Forelimb muscle (tissue), 1 donor: ENCODE measurements at places on chromosomes 1 and 21. TPM values are rescaled to one million over a fixed set of nuclear protein-coding genes. Genes with fewer than 3 reads are reported as not detected.

- no peak for DNase-seq
These were observed 33.4 kb upstream of the TENT5B start for GRCh38 chr1:27045973-27046558.

DNA sequence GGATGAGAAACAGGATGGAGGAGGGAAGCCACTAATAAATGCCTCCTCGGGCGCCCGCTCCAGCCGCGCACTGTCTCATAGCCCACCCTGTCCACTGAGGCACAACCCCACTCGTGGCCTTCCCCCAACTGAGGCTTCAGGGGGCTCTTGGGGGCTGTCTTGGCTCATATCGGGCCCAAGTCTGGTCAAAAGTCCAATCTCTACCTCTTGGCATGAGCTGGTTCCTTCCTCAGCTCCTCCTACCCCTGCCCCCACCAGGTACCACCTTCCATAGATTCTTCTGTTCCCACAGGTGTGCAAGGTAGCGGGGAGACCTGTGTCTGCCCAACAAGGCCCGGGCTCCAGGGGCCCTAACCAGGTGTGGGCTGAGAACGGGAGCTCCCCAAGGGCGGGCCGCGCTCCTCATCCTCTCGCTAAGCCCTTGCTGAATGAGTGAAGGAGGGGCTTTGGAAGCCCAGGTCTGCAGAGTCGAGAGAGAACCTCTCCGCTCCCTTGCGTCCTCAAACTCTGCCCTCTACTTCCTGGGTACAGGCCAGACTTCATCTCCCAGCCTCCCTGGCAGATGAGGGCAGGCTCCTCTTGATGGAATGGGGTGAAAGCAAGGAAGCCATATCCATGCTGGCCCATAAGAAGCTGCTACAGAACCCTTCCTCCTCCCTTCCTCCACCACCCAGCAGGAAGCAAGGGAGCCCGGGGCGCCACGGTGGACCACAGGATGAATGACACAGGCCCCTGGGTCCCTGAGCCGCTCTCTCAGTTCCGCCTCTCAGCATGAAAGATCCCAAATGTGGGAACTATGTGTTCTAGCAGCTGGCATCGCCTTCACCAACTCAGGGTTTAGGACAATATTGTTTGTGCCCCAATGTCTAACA is 74.7 kb downstream of the PSMG1 start:
- no peak for DNase-seq

GRCh38 chr1:2300851-2301606 is 72.9 kb downstream of the SKI start:
- DNase-seq = no peak

OR2T2 gene
- not detected for polyA plus RNA-seq

ATP1A4 gene
- 2.8 TPM for polyA plus RNA-seq
